C1 segment of cervical spinal cord (tissue), 14 donors: ENCODE measurements at places on chromosomes 5 and 9.

DNA sequence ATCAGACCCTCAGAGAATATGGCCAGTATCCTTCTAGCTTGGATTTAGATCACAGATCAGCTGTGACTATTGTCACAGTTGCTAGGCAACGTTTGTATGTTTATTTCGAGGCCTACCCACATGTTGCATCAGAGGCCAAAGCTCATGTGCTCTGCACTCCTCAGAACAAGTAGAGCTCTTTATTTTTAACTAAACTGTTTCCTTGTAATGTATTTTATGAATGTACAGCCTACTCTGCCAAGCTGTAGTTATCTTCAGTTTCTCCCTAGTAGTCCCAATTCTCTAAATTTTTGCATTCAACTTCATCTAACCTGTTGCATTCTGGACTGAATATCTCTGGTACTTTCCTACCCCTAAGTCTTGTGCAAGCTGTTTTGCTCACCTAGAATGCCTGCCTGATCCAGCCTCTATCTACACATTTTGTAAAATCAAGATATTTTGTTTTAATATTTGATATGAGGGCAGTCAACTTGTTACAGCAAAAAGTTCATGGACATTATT is 52.8 kb downstream of the CAST start:
- DNase-seq = no peak

DNA sequence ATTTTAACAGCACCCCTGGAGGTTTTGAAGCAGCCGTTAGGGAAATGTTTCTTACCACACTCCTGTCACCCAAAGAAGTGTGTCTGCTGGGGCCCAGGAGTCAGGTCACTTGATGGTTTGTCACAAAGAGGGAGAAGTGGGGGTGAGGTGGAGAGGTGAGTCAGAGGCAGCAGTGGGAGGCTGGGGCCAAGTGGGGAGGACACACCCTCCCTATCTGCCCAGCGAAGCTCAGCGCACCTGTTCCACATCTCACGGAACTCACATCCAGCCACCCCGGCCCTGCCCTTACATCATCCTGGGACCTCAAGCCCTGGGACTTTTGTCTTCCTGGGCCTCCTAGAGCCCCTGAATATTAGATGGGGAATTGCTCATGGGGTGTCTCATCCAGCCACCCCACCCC is 171.1 kb upstream of the SMIM23 start:
- no peak for DNase-seq

GRCh38 chr9:5947912-5948311 is 57.2 kb downstream of the MLANA start:
- no peak for DNase-seq

DNA sequence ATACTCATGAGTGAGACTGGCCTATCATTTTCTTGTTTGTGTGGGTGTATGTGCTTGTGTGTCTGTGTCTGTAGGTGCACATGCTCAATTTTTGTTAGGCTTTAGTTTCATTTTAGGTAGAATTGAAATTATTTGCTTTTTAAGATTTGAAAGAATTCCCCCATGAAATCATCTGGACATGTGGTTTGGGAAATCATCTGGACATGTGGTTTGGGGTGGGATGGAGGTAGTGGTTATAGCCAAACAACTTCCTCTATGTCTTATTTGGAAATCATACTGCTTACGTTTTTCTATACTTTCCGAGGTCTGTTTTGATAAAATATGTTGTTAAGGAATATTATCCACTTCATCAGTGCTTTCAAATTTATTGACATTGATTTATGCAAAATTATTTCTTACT is 485.4 kb upstream of the CLINT1 start:
- no peak for DNase-seq

GRCh38 chr9:118962426-118962825 is 406.8 kb downstream of the BRINP1 start:
- no peak for DNase-seq
